SHP77 (cell line): ENCODE measurements at places on chromosomes 1 and 21.
A peak's percentile ranks its signal among the peaks of the same experiment; 100 is the strongest.

DNA sequence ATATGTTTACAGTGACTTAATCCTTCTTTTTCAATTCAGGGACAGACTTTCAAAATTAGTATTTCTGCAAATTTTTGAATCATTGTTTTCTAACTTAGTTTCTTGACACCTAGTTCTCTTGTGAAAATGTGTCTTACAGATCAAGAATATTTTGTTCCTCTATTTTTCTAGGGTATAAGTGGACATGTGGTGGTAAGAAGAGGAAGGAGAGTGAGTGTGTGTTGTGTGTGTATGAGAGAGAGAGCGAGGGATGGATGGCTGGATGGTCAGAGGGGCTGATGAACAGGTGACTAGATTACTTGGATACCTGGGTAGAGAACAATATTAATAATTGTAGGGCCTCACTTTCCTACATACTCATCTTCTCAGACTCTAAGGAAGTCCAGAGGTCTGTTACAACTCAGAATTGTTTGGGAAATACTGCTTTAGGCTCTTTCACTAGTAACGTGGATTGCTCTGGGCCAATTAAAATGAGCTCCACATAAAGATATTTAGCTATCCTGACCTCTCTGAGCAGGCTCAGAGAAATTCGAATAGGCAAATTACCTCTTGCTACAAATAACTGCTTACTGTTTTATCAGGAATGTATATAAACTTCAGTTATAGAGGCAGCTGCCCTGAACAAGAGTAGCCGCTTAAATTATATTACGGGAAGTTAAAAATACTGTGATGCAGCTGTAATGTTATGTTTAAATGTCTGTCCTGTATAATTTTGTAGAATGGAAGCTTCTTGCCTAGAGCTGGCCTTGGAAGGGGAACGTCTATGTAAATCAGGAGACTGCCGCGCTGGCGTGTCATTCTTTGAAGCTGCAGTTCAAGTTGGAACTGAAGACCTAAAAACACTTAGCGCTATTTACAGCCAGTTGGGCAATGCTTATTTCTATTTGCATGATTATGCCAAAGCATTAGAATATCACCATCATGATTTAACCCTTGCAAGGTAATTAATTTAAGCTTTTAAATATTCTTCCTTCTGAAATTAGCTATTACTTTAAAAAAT lies 19.7 kb downstream of the GPSM2 start:
- DNase-seq = no peak

DNA sequence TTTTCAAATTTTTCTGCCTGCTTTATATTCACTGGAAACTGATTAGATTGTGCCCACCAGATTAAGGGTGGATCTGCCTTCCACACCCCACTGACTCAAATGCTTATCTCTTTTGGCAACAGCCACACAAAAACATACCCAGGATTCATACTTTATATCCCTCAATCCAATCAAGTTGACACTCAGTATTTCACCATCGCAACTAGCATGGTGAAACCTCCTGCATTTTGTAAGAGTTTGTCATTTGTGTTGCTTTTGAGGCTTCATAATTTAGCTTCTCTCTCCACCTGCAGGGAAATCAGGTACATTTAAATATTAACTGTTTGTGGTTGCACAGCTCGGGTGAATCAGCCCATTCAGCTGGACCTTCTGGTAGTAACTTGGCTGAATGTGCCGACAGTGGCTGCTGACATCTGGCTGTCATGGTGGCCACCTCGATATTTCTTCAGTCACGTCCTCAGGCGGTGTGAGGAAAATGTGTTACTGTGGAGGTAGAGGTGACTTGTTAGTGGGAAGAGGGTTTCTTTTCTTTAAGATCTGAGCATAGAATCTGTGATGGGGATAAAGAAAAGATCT lies 224.0 kb downstream of the PTBP2 start:
- DNase-seq = no peak

- no peak for DNase-seq
These were observed 684 bp upstream of the MRPL20 start for GRCh38 chr1:1407636-1408318.

DNA sequence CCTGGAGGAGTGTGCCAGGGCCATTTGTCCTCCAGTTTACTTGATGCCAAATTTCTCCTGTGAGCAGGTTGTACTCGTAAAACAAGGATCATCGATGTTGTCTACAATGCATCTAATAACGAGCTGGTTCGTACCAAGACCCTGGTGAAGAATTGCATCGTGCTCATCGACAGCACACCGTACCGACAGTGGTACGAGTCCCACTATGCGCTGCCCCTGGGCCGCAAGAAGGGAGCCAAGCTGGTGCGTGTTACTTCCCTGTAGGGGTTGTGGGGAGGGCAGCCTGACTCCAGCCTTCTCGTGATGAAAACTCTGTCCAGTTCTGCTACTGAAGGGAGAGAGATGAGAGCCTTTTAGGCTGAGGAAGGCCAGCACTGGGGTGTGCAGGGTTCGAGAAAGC lies 2.2 kb downstream of the RPS8 start:
- no peak for DNase-seq

- DNase-seq = no peak
These were observed 44.1 kb downstream of the SLC5A9 start for GRCh38 chr1:48266576-48266975.

GRCh38 chr1:234505769-234506102 lies 26.8 kb upstream of the TARBP1 start:
- no peak for DNase-seq

DNA sequence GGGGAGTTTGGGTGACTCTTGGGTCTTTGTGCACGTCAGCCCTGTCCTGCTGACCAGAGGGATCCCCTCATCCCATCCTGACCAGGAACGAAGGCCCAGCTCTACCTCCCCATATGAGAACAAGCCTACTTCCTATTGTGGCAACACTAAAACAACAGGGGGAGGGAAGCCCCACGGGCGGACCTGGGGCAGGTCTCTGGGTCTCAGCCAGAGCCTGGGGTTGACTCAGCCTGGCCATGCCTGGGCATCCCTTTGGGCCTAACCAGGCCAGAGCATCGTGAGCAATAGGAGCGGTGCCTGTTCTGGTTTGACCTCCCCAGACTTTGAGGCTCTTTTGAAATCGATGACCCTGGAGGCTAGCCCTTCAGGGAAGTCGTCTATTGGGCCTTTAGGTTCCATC lies 16.8 kb downstream of the RPS6KA1 start:
- DNase-seq = no peak

GRCh38 chr1:246824541-246824940 lies 100.3 kb downstream of the SCCPDH start:
- DNase-seq = no peak

GRCh38 chr1:148353461-148354283 lies 129.4 kb downstream of the PPIAL4G start:
- no peak for DNase-seq

DNA sequence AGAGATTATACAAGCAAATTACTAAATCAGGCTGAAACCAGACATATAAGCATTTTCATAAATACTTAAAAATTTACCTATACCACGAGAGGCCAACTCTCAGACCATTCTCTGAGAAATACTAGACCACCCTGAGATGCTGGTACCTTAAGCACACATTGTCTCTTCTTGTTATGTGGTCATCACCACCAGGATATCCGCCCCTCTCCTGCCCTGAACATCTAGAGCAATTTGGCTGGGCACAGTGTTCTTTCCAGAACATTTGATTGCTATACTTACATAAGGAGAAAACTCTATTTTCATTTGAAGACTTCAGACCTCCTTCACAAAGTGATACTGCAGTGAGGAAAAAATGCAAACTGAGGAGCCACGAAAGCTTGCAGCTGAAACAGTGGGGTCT lies 36.2 kb upstream of the DUSP10 start:
- no peak for DNase-seq

DNA sequence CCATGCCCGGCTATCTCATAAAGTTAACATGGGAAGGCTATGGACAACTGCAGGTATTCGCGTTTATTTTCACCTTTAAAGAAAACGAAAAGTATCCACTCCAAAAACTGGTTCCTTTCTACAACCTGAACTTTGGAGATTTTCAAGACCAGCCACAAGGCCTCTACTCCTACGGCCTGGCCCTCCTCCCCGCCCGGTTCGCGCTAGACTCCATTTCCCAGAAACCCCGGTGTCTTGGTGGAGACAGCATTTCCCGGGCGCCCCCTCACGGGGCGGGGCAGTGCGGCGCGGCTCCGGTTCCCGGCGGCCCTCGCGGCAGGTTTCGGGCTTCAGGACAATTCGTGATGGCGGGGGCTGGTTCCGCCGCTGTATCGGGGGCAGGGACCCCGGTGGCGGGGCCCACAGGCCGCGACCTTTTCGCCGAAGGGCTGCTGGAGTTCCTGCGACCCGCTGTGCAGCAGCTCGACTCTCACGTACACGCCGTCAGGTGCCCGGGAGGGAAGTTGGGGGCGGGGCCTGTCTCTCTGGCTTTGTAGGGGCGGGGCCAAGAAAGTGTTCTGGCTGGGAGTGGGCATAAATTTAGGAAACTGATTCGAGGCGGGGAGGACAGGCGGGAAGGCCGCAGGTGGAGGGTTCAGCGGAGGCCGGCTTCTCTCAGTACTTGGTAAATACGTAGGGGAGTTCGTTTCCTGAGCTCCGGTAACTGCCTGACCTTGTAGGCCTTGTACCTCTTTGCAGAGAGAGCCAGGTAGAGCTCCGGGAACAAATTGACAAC lies at the start of gene SNAPIN:
SNAPIN (plus strand) TSS at position 304 of the 775 bp plus-strand sequence; CDS start at position 345, 41 bp downstream.
- peak; percentile 97 for DNase-seq

- no peak for DNase-seq
These were observed 9.1 kb downstream of the SEMA4A start for GRCh38 chr1:156162430-156163037.

GRCh38 chr1:154533952-154534844 lies 24.3 kb downstream of the UBE2Q1 start:
- peak; percentile 85 for DNase-seq

DNA sequence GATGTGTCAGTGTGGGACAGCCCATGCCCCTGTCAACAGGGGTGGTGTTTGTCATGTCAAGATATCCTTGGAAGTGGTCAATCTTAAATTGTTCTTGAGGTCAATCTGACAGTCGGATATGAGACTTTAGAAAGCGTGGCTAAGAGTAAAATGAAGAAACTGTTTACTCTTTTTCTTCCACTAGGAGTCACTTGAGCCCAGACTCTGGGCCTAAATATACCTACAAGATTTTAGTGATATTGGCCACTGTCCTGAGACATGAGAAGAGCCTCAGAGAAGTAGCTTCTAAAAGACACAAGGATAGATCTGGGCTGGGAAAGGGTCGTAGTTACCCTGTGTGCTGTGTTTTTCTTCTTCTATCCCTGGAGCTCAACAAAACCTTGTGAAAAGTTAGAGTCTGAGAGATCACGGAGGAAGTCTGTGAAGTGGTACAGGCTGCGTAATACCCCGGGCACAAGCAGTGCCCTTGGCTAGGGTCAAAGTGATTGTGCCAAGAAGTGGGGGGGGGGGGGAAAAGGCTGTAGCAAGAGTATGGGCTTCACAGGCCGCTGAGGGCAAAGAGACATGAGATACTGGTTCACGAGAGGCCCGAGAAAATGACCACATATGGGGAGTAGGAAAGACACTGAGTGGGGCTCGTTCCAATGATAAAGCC lies 355.2 kb upstream of the GREM2 start:
- DNase-seq = peak; percentile 6

DNA sequence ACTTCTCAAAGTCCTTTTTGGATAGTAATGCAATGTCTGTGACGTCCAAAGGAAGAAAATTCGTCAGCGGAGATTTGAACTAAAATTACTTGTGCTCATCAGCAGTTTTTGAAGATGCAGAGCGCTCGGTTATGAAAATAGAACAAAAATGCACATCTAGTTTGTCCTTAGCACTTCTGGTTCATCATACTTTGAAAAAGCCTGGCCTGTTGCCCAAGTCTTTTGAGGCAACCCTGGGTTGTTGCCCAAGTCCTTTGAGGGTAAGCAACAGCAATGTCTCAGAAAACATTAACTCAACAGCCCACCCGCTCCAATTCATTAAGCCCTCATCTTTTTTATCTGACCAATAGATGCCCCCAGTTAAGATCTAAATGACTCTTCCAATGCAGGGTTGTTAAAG lies 91.9 kb downstream of the HUNK start:
- DNase-seq = no peak

DNA sequence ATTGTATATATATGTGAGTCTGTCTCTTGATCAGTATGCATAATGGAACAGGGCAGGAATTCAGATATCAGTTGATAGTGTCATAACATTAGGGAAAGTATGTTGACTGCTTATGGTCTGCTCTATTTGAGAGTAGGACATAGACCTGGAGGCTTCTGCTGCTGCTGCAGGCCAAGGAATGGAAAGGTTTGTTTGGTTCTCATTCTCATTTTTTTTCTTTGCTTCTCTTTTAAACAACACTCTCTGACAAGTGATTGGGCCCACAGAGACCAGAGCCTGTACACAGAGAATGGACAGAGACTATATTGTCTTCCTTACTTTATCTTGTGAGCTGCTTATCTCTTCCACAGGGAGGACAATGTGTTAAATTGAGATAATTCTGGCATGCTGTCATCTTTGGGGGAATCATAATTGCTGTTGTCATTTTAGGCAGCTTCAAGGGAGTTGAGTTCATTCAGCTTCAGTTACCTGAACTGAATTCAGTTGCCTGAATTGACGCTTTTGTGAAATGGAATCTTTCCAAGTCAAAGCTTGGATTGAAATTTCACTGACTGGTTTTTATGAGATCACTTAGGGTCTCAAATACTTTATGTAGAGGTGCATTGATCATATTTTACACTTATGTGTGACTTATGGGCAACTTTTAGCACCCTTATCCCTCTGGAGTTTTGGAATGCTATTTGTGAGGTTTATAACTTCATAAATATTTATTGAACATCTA lies 16.9 kb downstream of the CAP1 start:
- no peak for DNase-seq

DNA sequence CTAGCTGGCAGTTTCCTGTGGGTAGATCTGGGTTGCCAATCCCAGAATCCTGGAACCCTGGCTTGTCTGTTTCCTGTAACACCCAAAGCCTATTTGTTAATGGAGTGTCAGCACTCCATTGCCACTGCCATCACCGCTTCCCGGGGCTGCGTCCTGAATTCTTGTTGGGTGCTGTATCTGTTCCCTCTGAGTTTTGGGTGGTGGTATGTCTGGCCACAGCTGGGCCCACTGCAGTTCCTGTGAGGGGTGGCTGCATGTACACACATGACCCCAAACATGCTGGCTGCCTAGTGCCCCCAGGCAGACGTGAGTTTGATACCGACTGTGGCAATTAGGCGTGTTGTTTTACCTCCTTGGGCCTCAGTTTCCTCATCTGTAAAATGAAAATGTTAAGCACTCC lies 29.3 kb downstream of the NAV1 start:
- DNase-seq = no peak

DNA sequence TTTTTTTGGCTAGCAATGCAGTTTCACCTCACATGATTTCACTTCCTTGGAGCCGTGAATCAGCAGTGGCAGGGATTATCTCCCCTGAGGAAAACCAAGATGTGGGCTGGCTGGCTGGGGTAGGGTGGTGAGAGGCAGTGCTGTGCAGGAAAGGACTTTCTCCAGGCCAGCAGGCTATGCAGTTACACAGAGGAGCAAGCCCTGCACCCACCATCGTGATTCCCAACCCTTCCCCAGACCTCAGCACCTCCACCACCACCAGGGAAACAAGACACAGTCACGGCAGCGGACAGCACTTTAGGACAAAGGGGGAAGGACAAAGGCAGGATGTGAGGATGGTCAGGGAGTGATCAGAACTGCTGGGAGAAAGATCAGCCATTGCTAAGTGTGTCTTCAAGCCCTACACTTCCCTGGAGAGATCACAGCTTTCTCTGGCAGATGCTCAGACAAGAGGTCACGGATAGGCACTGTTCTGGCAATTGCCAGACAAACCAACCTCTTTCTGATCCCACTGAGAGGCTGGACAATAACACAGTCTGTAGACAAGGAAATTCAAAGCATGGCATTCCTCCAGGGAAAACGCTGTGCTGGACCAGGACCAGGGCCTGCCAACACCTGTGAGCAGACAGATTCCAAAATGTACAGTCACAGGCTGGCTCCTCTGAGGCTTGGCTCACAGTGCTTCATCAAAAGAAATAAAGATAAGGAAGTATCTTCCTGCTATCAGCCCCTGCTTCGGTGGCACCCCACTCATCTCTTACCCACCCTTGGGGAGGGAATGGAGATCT lies 509.4 kb downstream of the SMYD3 start:
- no peak for DNase-seq
